ENCODE measurements at places on chromosomes 2 and 18. TPM values are rescaled to one million over a fixed set of nuclear protein-coding genes. Genes with fewer than 3 reads are reported as not detected.

Gene KCMF1
- 33.7 TPM for polyA plus RNA-seq

Gene PGAP1
- 1.7 TPM for polyA plus RNA-seq

Gene SKOR2
- not detected for polyA plus RNA-seq

Gene ANKRD53
- 1.0 TPM for polyA plus RNA-seq

Gene AQP12B
- not detected for polyA plus RNA-seq

Gene MAP3K19
- not detected for polyA plus RNA-seq

Gene TBR1
- not detected for polyA plus RNA-seq

Gene UGT1A8
- polyA plus RNA-seq: 0.39 TPM

Gene CD8B2
- polyA plus RNA-seq: 0.10 TPM

Gene ANKRD62
- 0.16 TPM for polyA plus RNA-seq

Measured in esophagus (tissue), 2 donors.